ENCODE measurements at places on chromosomes 4 and X.

GRCh38 chr4:184937030-184937710, 81.1 kb upstream of the HELT start:
- no peak for DNase-seq

DNA sequence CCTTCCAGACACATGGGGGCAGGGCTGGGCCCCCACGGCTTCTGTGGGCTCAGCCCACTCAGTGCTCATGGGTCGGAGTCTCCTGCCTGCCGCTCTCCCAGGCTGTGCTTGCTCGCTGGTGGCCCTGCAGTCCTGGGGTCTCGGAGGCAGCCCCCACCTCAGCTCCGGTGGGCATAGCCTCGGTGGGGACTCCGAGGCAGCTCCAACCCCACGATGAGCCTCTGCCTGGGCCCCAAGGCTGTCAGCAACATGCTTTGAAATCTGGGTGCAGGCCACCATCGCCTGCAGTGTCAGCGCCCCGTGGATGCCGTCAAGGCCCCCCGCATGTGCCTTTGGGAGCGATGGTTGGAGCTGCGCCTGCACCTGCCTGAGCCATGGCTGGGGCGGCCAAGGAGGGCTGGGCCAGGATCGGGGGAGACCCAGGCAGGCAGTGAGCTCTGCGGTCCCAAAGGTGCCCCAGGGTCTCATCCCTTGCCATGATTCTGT, 30.2 kb upstream of the SPON2 start:
- no peak for DNase-seq

- DNase-seq = peak; percentile 27
These were observed 19.3 kb downstream of the JAKMIP1 start for GRCh38 chr4:6180841-6181631.

GRCh38 chr4:173698557-173699262, 168.7 kb upstream of the HAND2 start:
- DNase-seq = no peak

GRCh38 chr4:54118850-54119589, 19.1 kb downstream of the GSX2 start:
- no peak for DNase-seq

DNA sequence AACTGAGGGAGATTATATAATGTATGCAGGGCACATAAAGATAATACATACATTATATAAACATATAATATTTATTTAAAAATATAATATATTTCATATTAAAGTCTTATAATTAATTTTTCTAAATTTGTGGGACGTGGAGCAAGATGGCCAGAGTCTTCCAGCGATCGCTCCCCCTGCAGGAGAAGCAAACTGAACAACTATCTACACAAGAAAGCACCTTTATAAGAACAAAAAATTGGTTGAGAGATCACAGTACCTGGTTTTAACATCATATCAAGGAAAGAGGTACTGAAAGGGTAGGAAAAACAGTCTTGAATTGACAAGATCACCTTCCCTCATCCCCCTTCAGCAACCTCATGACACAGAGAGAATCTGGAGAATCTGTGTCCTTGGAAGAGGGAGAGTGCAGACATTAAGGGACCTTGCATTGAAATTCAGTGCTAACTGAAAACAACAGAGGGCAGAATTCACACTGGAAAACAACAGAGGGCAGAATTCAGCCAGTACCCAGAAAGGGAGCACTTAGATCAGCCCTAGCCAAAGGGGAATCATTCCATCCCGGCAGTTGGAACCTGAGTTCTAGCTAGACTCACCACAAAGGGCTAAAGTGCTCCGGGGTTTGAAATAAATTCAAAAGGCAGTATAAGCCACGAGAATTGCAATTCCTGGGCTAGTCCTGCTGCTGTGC, 262.5 kb upstream of the NDST3 start:
- no peak for DNase-seq

DNA sequence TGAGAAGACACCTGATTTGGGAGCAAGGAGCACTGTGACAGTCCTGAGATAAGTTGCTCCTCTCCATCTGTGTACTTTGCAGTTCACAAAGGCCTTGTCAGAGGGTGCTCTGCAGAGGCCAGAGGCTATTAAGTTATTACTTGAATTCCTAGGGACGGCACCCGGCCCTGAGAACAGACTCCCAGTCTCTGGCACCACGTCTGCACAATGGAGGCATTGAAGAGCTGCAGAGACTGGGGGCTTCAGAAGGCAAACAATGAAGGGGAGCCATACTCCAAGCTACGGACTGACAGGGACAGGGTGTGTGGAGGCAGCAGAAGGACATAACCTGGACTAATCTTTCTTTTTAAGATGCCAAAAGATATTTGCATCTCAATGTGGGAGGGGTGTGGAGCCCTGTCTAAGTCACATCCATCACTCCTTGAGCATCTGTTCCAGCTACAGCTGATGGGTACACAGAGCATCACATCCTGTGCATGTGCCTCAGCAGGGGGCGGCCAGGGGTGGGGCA, 11.5 kb downstream of the RASGEF1B start:
- DNase-seq = no peak

GRCh38 chr4:123083646-123084045, 161.2 kb upstream of the NUDT6 start:
- DNase-seq = no peak

DNA sequence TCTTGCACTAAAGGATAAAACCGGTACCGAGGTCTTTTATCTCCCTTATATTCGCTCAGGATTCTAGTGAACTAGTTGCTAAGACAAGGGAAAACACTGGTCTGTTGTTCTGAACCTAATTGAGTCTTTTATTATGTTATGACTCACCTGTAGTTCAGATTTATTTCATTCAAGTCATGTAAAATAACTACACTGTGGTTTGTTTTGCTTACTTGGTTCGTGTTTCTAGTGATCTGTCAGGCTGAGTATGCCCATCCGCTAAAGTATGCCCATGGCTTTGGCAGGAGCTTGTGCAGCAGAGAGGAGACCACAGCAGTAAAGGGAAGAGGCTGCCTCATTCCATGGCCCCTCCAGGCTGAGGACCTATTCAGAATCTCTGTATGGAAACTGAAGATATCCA, 126.1 kb downstream of the AFF1 start:
- DNase-seq = no peak

- no peak for DNase-seq
These were observed 598.2 kb upstream of the NDST4 start for GRCh38 chr4:115711575-115711974.

GRCh38 chrX:75547783-75548182, 24.9 kb upstream of the ZDHHC15 start:
- no peak for DNase-seq

DNA sequence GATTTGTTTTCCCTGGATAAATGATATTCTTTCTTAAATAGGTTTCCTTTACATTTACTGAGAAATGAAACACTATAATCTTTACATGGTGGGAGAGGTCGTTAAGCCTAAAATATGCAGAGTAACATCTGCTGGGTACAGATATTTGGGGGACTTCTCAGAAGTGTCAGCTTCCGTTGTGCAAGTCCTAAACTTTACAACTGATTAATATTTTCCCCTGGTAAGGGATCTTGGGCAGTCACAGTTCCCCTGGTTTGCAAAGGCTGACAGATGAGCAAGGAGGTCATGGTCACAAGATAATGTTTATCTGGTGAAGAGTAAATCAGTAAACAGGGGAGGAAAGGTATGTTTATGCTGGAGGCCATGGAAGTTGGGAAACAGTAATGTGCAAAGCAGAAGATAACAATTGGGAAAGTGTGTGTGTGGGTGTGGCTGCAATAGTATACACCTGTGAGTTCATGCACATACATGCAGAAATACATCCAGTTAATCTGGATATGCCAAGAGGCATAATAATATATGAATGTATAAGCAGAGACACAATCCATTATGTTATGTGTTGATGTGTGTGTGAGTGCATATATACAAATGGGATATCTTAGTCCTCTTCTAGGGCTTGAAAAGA, 508.2 kb upstream of the FAM241A start:
- DNase-seq = no peak

DNA sequence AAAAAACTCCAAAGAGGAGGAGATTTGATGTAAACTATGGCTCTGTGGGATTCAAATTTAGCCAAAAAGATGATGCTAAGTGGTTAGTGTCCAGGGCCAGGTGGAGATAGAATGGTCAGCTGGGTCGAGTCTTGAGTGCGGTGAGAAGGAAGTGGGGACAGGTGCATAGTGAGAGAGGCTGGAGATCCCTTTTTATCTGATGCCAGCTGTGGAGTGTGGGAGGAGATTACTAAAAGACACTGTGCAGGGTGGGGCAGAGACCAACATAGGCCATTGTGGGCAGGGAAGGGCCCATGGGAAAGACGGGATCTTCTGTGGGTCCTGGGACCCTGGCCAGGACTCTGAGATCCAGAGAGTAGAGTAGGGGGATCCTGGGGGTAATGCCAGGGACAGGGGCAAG, 34.6 kb upstream of the LEF1 start:
- no peak for DNase-seq

DNA sequence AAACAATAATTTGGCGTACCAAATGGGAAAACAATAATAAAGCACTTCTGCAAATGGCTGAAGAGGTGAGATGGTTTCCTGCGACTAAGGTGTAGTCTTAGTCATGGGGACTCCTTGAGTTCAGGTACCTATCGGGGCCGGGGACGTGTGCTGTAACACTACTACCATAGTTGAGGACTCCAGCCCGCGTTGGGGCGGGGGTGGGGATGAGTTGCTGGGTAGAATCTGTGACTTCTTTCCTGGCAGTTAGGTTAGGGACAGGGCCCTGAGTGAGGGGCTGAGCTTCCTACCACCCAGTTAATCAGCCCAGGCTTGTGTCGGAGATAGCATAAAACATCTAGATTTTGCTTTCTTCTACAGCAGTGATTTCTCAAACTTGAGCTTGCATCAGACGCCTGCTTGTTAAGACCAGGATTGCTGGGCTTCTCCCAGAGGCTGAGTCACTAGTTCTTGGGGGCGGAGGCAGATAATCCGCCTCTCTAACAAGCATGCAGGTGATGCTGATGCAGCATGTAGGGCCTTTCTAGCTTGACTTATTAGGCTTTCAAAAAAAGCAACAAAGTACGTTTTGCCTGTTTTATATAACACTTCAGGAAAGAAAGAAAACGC, 30.2 kb downstream of the RBBP7 start:
- DNase-seq = no peak

DNA sequence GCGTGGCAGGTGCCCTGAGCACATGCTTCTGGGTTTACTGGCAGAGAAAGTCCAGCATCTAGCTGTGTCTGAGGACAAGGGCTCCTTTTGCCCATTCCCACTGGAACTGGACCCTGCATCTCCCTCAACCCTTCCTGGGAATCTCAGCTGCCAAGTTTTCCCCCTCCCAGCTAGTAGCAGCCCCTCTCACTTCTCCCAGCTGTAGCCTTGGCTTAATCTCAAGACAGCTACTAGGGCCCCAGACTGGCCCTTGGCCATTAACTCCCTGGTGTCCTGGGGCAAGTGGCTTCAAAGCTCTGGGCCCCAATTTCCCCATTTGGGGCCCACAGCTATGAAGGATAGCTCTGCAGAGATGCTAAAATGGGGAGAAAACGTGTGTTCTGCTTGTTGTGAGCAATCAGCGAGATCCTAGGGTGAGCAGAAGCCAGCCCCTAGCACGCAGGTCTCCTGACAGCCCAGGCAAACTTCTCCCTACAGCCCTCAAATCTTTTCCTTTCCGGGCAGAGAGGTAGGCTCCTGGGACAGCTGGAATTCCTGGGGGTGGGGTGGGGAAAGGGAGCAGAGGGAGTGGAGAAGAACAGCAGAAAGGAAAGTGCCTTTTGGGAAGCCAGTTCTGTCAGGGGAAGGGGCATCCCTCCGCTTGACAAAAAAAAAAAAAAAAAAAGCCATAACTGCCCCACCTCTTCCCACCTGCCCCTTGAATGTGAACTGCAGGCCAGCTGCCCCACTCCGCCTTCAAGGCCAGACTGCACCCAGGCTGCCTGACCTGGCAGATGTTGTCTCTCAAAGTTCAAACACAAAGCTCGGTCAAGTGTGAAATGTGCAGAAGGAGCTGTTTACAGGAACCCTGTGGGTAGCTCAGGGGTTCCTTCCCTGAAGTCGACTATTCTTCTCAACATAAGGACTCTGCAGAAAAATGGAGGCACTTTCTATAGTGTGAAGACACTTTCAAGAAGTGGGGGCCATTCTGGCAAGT, 16.6 kb downstream of the FGD1 start:
- DNase-seq = no peak

DNA sequence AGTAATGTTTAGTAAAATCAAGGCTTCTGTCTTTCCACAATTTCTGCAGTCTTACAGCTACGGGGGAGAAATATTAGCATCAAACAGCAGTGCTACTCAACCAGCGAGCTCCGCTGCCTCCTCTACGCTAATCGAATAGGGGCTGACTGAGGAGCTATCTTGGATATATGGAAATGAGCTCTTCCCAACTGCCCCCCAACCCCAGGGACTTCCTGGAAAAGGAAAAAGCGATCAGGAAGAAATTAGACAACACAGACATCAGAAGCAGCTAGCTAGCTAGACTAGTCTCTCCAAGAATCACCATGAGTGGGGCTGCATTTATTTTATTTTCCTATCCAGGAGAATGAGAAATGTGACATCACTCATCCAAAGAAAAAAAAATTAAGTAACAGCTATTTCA, 7.6 kb downstream of the NKX6-1 start:
- no peak for DNase-seq

Data from stimulated activated CD4-positive, alpha-beta T cell treated with anti-CD3 and anti-CD28 coated beads, Interleukin-15, amount 100 ng/mL, for 48 hours (primary cell).